ENCODE measurements at places on chromosomes 3 and 15.

GRCh38 chr3:4153771-4154170 is 149.4 kb upstream of the SETMAR start:
- DNase-seq: no peak

- no peak for DNase-seq
These were observed 82.8 kb upstream of the TNFSF10 start for GRCh38 chr3:172606021-172606420.

DNA sequence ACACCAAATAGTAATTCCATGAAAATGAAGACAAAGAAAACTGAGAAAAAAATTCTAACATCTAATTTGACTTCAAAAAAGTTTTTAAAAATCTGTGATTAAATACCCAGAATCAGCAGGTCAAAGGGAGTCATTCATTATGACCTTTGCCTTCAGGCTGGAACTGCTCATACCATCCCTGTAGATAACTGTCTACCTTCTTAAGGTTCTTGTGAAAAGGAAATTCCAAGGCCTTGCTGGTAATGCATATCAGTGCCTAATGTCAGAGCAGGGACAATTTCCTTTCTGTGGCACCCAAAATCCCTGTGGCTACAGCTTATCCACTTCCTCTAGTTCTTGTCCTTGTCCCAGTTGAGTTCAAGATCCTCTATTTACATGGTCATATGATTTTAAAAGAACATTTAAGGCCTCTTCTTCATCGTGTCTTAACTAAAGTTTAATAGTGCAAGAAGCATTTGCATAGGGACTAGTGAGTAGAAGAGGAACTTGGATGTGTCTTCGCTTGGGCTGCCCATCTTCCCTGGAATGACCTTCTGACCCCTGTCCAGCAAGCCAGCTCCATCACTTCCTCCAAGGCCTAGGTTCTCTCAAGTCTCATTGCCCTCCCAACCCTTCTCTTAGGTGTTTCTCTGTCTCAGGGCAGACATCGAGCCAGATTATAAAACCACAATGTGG is 8.7 kb upstream of the PLCL2 start:
- no peak for DNase-seq

- DNase-seq: no peak
These were observed 49.5 kb upstream of the SLC7A14 start for GRCh38 chr3:170635385-170635735.

GRCh38 chr3:132134611-132135010 is 99.8 kb upstream of the CPNE4 start:
- DNase-seq: no peak

DNA sequence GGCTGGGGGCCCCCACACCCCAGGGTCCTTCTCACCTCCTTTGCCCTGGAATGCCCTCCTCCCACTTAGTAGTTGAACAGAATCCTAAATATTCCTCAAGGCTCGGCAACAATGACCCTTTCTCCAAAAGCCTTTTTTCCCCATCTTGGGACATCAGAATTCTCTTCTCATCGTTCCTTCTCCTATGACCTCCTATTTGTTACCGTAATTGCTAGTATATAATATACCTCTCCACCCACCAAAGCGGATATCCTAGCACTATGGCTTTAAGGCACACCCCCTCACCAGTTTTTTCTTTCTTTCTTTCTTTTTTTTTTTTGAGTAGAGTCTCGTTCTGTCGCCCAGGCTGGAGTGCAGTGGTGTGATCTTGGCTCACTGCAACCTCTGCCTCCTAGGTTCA is 16.8 kb downstream of the HDAC11 start:
- no peak for DNase-seq

- DNase-seq: no peak
These were observed 353.2 kb upstream of the SOX2 start for GRCh38 chr3:181358562-181358961.

DNA sequence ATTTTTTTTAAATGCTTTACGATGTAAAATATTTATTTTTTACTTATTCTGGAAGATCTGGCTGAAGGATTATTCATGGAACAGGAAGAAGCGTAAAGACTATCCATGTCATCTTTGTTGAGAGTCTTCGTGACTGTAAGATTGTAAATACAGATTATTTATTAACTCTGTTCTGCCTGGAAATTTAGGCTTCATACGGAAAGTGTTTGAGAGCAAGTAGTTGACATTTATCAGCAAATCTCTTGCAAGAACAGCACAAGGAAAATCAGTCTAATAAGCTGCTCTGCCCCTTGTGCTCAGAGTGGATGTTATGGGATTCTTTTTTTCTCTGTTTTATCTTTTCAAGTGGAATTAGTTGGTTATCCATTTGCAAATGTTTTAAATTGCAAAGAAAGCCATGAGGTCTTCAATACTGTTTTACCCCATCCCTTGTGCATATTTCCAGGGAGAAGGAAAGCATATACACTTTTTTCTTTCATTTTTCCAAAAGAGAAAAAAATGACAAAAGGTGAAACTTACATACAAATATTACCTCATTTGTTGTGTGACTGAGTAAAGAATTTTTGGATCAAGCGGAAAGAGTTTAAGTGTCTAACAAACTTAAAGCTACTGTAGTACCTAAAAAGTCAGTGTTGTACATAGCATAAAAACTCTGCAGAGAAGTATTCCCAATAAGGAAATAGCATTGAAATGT is 15.6 kb downstream of the THBS1 start:
- no peak for DNase-seq

- no peak for DNase-seq
These were observed 931.6 kb upstream of the CFAP20DC start for GRCh38 chr3:59981377-59981776.

GRCh38 chr15:31069360-31070000 is 32.0 kb downstream of the TRPM1 start:
- no peak for DNase-seq

DNA sequence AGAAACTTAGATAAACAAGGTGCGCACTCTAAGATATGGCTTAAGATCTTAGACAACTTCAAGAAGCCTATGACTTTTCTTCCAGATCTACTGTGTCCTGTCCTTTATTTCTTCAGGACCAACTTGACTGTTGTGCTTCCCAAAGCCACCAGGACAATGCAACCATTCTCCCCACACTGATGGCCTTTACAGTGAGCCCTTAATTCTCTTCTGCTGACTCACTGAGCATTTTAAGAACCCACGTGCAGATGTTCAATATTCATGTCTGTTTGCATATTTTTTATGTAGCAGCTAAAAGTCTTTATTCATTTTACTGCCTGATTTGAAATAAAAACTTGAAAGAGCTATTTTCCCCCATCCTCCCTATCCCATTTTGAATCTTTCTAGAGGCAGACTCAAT is 103.3 kb upstream of the SLC2A2 start:
- DNase-seq: no peak

- no peak for DNase-seq
These were observed 173.9 kb upstream of the LMCD1 start for GRCh38 chr3:8327739-8328138.

GRCh38 chr3:55244247-55244646 is 242.9 kb downstream of the WNT5A start:
- DNase-seq: no peak

- DNase-seq: peak; percentile 38
These were observed 5.3 kb upstream of the SPESP1 start for GRCh38 chr15:68924866-68925560.

GRCh38 chr3:64616953-64617352 is 70.8 kb downstream of the ADAMTS9 start:
- DNase-seq: no peak

DNA sequence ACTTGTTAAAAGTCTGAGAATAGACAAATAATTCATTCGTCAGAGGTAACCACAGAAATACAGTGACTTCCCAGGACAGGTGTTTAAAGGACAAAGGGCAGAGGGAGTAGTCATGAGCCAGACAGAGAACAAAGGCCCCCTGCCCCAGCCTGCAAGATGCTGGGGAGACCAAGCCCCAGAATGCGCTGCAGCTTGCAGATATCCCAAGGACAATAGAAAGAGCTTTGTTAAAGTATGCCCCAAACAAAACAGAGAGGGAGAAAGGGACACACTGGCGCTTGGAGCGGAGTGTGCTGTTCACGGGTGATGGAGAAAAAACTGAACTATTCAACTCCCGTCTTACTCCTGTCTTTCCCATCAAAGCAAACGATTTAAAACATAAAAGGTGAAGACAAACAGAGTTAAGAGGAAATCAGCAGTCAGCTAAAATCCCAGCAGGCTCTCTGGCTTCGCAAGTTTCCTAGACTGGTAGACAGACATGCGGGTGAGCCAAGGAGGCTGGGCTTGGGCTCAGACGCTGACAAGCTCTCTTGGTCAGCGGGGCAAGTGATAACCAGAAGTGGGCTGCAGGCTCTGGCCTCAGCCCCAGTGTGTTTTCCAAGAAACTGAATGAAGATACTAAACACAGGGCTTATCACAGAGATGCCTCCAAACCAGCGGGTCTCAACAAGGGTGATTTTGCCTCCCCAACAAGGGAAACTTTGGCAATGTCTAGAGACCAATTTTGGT is 130.1 kb downstream of the UACA start:
- no peak for DNase-seq

- DNase-seq: no peak
These were observed 8.1 kb downstream of the PXYLP1 start for GRCh38 chr3:141239511-141240281.

DNA sequence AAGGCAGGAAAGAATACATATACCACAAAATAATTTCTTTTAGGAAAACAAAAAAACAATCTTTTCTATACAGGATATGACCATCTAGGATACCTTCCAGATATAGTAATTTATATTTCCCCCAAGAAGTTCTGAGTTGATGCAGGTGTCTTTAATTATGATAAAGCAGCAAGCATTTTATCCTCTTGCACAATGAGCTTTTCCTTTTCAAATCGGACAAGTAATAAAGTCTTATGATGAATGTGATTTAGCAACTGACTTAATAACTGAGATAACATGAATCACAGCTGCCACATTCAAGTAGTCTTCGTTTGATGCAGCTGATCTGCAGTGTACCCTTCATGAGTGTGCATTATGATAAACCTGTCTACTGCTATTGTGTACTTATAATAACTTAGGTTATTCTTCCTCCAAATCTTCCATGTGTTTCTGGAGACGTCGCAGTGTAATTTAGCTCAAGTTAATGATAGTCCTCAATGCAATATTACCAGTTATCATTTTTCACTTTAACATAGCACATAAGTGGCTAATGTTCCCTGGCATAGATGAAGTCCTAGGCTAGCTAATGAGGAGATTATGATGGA is 260.3 kb upstream of the MRPL3 start:
- no peak for DNase-seq

DNA sequence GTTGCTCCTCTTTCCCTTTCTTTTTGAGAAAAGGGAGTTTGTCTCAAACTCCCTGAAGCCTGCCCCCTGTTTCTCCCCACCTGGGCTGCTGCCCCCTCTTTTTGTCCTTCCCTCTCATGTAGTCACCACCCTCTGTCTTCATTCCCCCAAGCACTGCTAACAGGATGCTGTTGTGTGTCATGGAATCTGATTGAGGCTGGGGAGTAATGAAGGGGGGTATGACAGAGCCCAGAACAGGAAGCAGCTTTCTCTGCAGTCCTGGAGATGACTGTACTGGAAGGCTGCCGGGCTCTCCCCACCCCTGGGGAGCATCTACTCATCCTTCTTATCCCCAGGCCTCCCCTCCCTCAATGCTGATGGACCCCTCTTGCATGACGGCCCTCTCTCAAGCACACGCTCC is 181.6 kb downstream of the ABHD5 start:
- DNase-seq: no peak
